ENCODE measurements at places on chromosomes 1 and 21. TPM values are rescaled to one million over a fixed set of nuclear protein-coding genes. Genes with fewer than 3 reads are reported as not detected.

- DNase-seq = no peak
These were observed 101.6 kb downstream of the TLR5 start for GRCh38 chr1:223041481-223041880.

ECM1 gene
- polyA plus RNA-seq = 3.2 TPM

- no peak for DNase-seq
These were observed 57.0 kb downstream of the SCCPDH start for GRCh38 chr1:246781212-246781611.

FMN2 gene
- 0.52 TPM for polyA plus RNA-seq

DNA sequence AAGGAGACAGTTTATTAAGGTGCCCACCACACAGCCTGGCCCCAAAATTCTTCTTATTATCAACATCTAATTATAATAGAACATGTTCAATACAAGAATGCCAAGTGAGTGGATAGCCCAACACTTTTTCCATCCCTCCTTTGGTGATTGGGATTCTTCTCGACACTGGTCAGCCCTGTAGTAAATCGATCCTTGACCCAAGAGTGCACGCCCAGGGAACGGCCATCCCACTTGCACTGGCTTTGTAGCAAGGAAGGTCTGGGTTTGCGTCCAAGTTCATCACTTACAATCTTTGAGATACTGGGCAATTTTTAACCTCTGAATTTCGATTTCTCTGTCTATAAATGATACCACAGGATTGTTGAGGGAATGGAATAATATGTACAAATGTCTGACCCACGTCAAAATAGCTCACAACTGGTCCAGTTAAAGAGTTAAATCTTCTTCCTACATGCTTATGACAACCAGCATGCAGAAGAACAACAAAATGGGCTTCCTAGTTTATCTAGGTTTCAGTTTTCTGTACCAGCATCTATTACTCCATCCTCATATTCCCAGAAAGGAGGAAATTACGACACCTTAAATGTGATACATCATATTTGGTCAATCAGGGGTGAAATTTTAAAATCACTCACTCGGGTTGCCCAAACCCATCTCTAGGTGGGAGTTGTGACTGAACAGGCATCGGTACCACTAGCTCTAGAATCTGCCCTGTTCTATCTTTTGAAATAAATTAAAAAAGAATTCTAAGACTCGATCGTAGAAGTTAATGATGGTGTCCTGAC is 161.8 kb downstream of the CLIC6 start:
- no peak for DNase-seq

TMPRSS2 gene
- not detected for polyA plus RNA-seq

DNA sequence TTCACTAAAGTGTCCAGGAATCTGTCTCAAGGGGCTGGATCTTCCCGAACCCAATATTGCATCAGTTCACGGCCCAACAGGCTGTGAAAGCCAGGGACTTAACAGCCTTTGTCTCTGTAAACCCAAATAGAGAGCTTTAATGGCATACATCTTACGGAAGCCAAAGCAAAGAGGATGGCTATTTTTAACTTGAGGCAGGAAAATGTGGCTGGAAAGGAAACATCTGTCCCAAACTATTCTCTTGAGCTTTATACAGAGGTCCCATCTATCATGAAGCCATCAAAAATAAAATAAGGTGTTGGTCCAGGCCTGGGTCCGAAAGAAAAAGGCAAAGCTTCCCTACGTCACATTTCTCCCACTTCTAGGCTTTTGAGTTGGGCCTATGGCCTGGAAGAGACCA is 7.7 kb upstream of the CD34 start:
- DNase-seq = no peak

PLA2G2F gene
- polyA plus RNA-seq = not detected

DNA sequence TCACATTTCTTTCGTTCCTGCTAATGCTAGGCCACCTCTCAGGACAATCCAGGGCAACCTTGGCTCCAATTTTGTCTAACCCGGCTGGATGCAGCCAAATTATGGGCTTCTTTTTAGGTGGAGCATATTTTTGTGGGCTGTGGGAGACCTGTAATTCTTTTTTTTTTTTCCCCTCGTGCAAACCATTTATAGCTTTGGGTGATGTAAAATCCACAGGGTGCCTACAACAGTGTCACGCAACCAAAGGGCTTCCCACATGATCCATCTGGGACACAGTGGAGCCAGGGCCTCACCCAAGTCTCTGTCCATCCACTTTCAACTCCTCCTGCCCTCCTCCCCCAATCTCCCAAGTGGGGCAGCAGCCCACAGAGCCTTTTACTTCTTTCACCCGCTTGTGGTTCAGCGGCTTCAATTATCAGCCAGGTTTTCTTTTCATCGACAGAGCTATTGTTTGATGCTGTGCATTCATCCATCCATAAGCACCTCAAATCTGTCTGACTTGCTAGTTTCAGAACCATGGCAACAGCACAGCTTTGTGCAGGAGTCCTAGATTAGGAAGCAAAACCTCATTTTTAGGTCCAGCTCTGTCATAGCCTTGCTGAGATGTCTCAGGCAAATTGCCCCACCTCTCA is 10.0 kb upstream of the OVAAL start:
- no peak for DNase-seq

GRCh38 chr1:7043719-7044535 is 258.7 kb downstream of the CAMTA1 start:
- DNase-seq = no peak

SELP gene
- 1.2 TPM for polyA plus RNA-seq

GRCh38 chr1:19577036-19577435 is 67.1 kb upstream of the NBL1 start:
- peak; percentile 88 for DNase-seq

- DNase-seq = no peak
These were observed 43.5 kb downstream of the UBASH3A start for GRCh38 chr21:42447182-42447581.

DNA sequence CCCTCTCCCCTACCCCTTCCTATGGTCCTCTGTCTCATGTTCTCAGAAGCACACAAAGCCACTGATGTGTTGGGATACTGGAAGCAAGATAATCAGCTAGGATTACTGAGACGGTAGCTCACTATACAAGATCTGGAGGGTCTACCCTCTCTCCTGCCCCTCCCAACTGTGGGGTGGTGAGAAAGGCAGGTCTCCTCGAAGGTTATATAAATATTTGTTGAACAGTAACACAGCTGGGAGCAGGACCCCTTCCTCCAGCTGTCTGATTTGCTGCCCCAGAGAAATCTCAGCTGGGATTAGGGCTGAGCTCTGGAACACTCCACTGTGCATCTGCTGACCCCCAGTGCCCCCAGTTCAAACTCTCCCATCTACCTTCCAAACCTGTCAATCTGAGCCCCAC is 94.2 kb upstream of the IPO9 start:
- DNase-seq = no peak

DNA sequence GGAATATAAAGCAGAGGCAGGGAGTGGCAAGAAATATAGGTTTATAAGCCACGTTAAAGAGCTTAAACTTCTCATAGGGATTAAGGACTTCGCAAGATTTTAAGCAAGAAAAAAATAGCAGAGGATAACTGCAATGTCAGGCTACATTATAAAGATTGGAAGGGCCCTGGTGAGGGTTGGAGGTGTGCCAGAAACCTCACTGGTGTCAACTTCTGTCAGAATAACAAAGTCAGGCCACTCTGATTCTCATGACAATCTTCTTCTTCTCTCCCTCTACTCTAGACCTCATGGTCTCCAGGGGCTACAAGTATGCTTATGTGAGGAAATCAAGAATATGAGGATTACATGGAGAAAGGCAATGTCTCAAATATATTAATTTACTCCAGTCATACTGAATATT is 32.6 kb upstream of the FMO2 start:
- DNase-seq = no peak
